Endothelial cell (in vitro differentiated cells): ENCODE measurements at places on chromosomes 16 and 17.

GRCh38 chr16:81266680-81267095, 28.2 kb downstream of the BCO1 start:
- DNase-seq, result no peak

DNA sequence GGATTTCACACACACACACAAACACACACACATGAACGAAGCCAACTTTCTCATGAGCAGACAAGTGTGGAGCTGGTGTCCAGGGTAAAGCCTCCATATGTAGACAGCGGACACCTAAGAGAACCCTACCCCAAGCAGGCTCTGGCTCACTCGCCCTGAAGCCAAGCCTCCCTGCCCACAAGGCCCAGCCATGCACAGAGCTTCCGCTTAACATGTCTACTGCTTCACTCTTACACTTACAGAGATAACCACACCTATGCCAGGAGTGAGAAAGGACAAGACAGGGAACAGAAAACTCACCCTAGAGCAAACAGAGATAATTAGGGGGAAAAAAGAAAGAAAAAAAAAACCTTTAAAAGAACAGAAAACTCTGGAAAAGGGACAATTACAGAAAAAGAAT, 67.5 kb downstream of the CYTH1 start:
- no peak for DNase-seq

DNA sequence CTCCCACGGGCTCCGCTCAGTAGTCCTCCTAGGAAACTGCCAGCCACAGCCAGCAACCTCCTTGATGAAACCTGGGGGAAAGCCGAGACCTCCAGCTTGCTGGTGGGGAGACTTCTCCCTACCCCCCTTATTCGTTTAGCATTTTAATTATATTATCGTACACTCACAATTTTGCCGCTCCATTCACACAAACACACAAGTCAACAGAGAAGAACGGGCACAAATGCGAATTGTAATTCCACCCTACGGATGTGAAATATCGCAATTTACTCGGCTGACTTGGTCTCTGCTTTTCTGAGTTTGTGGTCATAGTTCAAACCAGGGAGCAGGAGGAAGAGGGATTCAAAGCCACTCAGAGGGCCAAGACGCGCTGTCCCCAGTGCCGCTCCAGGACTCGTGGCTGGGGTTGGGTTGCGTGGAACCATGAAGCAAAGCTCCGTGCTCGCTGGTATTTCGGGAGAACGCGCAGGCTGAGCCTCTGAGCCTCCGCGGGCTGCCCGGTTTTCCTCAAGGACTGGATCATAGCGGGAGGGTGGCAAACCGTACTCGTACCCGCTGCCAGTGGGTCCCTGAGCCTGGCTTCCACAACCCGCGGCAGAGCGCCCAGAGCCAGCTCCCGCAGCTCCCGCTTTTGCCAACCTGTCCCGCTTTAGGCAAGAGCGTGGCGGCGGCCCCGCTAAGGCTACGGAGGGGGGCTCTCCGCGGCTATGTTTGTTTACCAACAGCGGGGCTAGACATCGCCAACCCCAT, 2.0 kb downstream of the LHX1 start:
- DNase-seq, result no peak

GRCh38 chr16:73058221-73058615, 10.3 kb upstream of the ZFHX3 start:
- DNase-seq, result no peak

GRCh38 chr16:76941113-76941512, 249.9 kb upstream of the MON1B start:
- no peak for DNase-seq

- DNase-seq, result no peak
These were observed 5.8 kb downstream of the ARMC7 start for GRCh38 chr17:75115555-75115954.

GRCh38 chr16:19694989-19695388, 23.0 kb downstream of the KNOP1 start:
- no peak for DNase-seq

DNA sequence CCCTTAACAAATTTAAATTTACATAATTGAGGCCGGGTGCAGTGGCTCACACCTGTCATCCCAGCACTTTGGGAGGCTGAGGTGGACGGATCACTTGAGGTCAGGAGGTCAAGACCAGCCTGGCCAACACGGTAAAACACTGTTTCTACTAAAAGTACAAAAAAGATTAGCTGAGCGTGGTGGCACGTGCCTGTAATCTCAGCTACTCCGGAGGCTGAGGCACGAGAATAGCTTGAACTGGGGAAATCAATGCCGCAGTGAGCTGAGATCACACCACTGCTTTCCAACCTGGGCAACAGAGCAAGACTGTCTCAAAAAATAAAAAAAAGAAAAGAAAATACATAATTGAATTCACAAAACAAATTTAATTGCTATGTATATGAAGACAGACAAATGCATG, 56.3 kb upstream of the KIFC3 start:
- DNase-seq, result no peak

DNA sequence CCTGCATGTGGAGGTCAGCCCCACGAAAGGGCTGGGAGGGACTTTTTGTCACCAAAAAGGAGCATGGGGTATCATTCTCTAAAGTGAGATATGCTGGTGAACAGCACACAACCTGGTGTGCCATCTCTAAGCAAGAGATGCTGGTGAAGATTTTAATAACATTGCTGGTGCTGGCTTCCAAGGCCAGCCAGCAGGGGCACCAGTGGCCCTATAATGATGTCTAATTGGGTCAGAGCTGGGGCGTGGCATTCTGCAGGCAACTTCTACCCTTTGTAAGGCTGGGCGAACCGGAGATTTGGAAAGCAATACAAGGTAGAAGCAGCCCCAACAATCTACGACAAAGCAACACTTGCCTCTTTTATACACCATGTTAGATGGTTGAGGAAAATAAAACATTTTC, 16.8 kb downstream of the SDR42E1 start:
- no peak for DNase-seq

- DNase-seq, result peak; percentile 66
These were observed 591 bp upstream of the TNFSF13 start for GRCh38 chr17:7557775-7558543.

- DNase-seq, result no peak
These were observed 52.4 kb downstream of the WDR45B start for GRCh38 chr17:82595893-82596292.

GRCh38 chr16:14958323-14958600, 16.6 kb upstream of the PDXDC1 start:
- no peak for DNase-seq

DNA sequence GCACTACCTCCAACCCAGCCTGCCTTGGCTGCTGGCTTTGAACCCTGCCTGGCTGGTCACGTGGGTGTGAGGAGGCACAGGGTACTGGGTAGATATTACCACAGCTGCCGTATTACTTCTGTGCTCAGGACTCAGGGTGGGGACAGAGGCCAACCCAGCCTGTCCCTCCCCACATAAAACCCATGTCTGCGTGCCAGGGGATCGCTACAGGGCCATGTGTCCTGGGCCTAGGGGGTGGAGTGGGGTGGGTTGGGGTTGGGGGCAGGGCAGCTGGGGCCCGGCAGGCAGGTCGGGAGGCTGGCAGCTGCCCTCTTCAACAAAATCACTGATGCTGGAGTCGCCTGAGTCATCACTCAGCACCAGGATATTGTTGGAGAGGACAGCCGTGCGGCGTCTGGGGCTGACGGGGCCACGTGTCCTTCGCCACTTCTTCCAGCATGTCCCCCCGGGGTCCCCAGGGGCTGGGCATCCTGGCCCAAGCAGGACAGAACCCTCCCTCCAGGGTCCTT, 39.7 kb upstream of the PVALEF start:
- no peak for DNase-seq

GRCh38 chr17:10126276-10126615, 72.2 kb downstream of the GAS7 start:
- no peak for DNase-seq

GRCh38 chr17:5897275-5897911, 172.8 kb upstream of the WSCD1 start:
- peak; percentile 34 for DNase-seq

DNA sequence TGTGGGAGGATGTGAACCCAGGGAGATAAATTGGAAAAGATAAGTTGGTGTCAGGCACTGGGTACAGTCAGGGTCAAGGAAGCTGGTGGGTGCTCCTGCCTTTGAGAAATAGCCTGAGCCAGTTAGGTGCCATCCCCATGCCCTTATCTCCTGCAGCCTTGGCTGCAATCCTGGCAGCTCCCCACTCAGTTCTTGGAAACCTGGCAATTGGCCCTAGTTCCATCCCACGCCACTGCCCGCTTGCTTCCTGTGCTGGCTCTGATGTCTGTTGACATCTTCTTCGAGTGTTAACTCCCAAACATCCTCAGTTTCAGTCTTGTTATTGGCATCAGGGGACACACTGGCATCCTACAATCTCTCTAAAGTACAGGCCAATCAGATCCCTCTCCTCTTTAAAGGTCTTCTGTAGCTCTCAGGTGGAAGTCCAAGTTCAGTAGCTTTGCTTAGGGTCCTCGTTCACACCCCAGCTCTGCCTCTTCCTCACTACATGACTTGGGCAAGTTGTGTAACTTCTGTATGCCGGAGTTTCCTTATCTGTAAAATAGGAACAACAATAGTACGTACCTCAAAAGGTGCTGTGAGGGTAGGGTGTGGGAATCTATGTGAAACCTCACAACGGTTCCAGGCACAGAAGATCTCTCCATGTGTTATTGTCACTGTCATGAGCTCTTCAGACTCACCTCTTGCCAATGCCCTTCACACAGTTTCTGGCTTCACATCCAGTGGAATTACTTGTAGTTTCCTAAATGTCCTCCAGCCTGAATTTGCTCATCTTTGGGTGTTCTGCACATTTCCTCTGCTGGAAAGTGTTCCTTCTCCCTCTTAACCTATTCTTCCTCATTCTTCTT, 13.5 kb upstream of the PRKAR1A start:
- no peak for DNase-seq

- no peak for DNase-seq
These were observed 225.4 kb downstream of the IRF8 start for GRCh38 chr16:86124321-86124720.

- DNase-seq, result peak; percentile 60
These were observed 46.1 kb upstream of the BPTF start for GRCh38 chr17:67779098-67779672.

- no peak for DNase-seq
These were observed 14.5 kb downstream of the NGFR start for GRCh38 chr17:49509588-49509917.

GRCh38 chr17:34363183-34363661, at the start of gene CCL1:
Gene CCL1, minus strand, starts transcription at chr17:34363233. Its CDS starts 72 bp downstream, at chr17:34363161.
- DNase-seq, result no peak

- DNase-seq, result no peak
These were observed 7.0 kb downstream of the ZNF319 start for GRCh38 chr16:57993438-57993837.

DNA sequence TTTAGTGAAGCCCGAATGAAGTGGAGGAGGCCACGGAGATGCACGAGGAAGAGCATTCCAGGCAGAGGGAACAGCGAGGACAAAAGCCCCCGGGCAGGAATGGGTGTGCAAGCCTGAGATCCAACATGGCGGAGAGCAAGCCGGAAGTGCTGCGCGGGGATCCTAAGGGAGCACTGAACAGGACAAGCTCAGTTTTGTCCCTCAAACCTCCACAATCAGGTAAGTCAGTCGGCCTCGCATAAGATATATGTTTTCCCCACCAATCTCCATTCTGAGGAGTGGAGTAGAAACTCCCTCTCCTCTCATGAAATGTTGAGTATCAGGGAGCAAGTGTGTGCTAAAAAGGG, 32.9 kb upstream of the USP22 start:
- no peak for DNase-seq

- no peak for DNase-seq
These were observed 7.3 kb downstream of the TAT start for GRCh38 chr16:71569621-71570020.

- no peak for DNase-seq
These were observed 5.8 kb downstream of the CMTM3 start for GRCh38 chr16:66610111-66610820.

- no peak for DNase-seq
These were observed 42.4 kb upstream of the TRAP1 start for GRCh38 chr16:3759736-3760135.

GRCh38 chr16:82150549-82150948, 19.5 kb downstream of the MPHOSPH6 start:
- no peak for DNase-seq

- no peak for DNase-seq
These were observed 44.3 kb upstream of the PVALEF start for GRCh38 chr17:81120695-81121621.

GRCh38 chr17:59315866-59316265, 15.6 kb upstream of the YPEL2 start:
- no peak for DNase-seq

GRCh38 chr17:14058051-14058450, 11.3 kb upstream of the COX10 start:
- no peak for DNase-seq
